ENCODE measurements at places on chromosomes 1 and 21.

DNA sequence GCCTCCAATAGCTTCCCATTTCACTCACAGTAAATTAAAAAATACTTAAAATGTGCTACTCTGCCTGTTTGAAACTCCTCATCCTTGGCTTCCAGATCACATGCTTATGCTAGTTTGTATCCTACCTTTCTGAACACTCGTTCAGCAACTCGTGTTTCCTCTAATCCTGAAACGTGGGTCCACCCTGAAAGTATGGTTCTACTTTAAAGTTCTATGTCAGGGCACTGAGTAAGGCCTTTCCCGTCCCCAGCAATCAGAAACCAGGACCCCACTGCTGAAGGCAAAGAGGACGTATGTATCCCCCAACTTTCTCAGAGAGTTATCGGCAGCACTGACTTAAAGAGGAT lies 419 bp upstream of the TSEN15 start:
- no peak for DNase-seq

DNA sequence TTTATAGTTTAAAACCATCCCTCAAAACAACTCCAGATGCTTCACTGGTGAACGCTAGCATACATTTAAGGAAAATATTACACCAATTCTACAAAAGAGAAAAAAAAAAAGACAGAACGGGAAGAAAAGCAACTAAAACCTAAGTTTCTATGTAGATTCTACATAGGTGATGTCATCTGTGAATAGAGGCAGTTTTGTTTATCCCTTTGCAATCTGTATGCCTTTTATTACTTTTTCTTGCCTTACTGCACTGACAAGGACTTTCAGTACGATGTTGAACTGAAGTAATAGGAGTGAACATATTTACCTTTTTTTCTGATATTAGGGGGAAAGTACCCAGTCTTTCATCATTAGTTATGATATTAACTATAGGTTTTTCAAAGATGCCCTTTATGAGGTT lies 101.7 kb upstream of the HAO2 start:
- no peak for DNase-seq

DNA sequence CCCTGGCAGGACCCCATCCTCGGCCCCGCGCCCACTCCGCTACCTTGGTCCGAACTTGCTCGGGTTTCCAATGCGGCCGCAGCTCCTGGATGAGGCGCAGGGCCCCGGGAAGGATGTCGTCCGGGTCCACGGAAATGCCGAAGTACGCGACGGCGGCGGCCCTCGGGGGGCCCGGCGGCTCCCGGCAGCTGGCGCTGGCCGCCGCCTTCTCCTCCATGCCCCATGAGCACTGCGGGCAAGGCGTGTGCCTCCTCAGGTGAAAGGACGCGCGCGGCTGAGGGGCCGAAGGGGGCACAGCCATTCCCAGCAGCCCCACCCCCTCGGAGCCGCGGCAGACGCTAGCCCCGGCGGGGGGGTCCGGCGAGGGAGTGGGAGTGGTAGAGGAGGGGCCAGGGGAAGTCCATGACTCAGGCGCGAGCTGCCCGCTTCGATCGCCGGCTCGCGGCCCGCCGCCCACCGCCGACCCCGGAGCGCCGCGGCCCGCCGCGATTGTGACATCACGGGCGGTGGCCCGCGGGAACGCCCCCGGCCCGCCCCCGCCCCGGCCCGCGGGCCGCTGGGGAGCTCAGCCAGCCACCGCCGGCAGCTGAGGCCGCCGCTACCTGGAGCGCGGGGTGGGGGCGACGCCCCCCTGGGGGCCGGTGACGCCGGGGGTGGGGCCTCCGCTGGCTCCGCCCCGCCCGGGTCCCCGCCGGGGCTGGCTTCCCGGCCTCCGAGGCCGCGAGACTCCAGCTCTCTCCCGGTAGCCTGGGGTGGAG lies at the start of gene ETNK2:
Gene ETNK2 (minus strand): TSS at position 493 of the 758 bp plus-strand sequence. CDS start 192 bp downstream, at position 301.
- DNase-seq, result no peak

DNA sequence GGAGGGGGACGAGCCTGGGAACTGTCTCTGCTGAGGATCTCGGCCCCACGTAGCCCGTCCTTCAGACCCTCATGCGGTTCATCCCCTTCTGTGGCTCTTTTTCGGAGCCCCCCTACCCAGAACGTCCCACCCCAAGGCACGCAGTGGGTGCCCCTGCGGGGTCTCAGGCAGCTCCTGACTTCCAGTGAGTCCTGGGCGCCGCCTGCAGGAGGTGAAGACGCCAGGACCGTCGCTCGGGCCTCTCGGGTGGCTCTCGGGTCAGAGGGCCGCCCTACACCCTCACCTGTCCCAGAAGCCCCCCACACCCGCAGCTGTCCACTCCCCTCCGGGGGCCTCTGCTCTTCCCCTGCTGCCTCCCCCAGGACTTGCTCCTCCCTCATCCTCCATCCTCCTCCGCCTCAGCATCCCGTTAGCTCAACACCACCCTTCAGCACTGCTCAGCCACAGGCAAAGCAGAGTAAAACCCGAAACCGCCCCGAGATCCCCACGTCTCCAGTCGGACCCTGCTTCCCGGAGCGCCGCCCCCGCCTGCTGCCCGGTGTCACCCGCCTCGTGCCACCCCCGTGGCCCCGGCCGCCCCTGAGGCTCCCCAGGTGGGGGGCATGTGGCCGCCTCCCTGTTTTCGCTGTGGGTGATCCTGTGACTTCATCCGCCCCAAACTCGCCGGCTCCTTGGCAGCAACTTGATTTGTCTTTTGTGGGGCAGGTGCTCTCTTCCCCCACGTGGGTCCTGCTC lies 13.3 kb upstream of the POFUT2 start:
- no peak for DNase-seq

DNA sequence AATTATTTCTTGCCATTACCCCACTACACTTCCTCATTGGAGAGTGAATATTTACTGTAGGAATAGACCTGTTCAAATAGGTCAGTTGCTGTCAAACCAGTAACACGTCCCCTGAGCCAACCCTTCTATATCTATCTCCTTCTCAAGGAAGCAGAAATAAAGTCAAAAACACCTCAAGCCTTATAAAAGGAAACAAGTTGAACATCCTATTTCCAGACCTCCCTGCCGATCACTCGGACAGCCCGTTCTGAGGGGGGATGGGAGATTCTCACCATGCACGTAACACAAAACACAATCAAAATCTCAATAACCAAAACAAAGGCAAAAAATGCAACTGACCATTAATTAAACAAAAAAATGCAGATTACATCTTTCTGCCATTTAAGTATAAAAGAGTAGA lies 121.5 kb upstream of the KRTAP19-8 start:
- DNase-seq, result no peak

- no peak for DNase-seq
Observed at GRCh38 chr1:42017259-42017658, 98.5 kb upstream of the HIVEP3 start.

- no peak for DNase-seq
Observed at GRCh38 chr1:24094554-24094953, 17.4 kb downstream of the MYOM3 start.

GRCh38 chr21:37159053-37159776 lies 86.2 kb downstream of the TTC3 start:
- no peak for DNase-seq

- peak; percentile 15 for DNase-seq
Observed at GRCh38 chr1:109027841-109028240, 14.1 kb downstream of the WDR47 start.

Data from OCI-M1 (cell line).